ENCODE measurements at places on chromosomes 5 and 9. TPM values are rescaled to one million over a fixed set of nuclear protein-coding genes. Genes with fewer than 3 reads are reported as not detected.

The ESM1 gene
- total RNA-seq: not detected

The ZDHHC12 gene
- total RNA-seq: 32.8 TPM

The GFM2 gene
- 30.6 TPM for total RNA-seq

The TYRP1 gene
- total RNA-seq: not detected

The VAV2 gene
- 37.6 TPM for total RNA-seq

The MEF2C gene
- 1.4 TPM for total RNA-seq

The ARHGEF39 gene
- total RNA-seq: 18.6 TPM

The CCT5 gene
- total RNA-seq: 509 TPM

The CDO1 gene
- total RNA-seq: 25.4 TPM

The TPPP gene
- total RNA-seq: 0.65 TPM

DNA sequence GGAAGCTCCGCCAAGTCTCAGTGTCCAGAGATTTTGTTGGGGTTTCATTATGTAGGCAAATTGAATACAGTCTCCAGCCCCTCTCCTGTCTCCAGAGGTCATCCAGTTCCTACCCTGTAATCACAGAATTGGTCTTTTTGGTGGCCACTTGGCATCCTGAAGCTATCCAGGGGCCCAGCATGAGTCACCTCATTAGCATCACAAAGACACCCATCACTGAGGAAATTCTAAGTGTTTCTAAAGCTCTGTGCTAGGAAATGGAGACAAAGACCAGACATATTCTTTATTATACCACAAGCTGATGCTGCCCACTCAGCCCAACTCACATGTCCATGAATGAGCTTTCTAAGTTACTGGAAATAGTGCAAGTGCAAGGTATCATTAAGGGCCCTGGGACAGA, 229.9 kb downstream of the DOCK8 start:
- DNase-seq: no peak

DNA sequence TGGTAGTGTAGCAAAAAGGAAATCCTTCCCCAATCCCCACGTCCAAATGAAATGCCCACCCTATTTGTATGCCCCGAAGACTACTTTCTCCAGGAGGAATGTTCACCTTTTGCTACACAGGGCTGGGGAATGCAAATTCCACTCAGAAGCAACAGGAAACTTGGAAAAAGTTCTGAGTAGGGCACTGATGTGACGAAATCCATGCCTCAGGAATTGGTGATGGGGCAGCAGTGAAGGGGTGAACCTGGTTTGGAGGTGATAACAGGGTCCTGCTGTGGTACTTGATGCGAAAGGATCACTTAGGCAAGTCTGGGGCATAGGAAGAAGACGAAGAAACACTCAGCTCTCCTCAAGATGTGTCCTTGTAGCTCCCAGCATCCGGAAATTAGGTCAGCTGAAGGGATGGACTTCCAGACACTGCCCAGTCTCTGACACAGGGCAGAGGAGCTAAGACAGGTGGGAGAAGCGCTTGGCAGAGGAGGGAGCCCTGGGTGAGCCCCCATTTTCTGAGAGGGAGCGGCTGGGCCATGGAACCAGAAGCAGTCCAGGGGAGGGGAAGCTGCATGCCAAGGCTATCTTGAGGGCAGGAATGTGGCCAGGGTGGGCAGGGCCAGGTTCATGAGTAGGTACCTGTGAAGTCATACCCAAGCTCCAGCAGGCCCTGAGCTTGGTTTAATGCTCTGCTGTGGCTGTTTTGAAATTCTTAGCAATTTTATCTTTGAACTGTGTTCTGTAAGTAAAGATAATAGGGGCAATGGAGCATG, 22.2 kb upstream of the MVB12B start:
- no peak for DNase-seq

DNA sequence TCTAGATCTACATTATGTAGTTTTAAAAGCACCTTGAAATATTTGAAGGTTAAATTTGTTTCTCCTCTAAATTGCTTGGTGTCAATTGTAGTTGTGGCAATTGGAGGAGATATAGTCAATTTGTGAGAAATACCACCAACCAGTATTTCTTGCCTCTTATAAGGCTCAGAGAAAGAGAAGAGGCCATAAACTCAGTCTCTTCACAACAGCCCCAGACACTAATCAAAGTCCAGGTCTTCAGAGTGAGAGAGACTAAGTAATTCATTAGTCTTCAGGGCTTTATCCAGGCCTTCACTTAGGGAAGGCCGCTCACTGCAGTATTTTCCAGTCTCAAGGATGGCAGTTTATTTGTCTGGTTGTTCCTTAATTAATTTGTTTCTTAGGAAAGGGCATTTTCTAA, 168.0 kb upstream of the RGMB start:
- no peak for DNase-seq

DNA sequence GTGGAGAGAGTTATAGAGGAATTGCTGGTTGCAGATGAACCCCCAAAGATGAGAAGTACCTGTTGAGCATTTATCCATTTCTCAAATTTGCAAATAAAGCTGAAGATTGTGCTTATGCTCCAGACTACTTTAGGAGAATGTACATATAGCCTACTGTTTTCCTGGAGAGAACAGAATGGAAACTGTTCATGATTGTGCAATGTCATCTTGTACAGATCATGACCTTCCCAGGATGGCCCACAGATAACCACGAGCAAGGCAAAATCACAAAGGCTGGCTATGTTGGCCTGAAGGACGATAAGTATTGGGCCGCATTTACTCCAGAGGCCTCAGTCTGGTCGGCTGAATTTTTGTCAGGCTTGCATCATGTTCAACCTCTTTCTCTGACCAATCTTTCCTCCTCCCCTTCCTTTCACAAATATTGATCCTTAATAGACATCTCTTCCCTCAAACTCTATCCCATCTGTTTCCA, 28.5 kb upstream of the RICTOR start:
- DNase-seq: no peak

GRCh38 chr5:157903117-157903450, 44.1 kb upstream of the CLINT1 start:
- DNase-seq: no peak

DNA sequence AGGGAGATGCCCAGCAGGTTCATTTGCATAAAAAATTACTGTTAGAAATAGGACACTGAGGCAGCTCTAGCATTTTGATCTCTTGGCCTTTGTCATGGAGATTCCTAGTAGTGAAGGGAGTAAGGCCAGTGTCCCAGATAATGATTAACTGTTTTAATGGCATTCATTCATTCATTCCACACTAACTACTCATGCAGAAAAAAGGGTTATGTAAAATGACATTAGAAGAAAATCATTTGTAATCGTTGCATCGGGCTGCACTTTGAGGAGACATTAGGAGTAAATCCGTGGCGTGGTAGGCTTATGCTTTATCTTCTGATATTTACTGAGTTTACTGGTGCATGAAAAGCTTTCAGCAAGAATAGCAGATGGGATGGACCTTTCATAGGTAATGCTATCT, 82.6 kb upstream of the GRHPR start:
- no peak for DNase-seq

DNA sequence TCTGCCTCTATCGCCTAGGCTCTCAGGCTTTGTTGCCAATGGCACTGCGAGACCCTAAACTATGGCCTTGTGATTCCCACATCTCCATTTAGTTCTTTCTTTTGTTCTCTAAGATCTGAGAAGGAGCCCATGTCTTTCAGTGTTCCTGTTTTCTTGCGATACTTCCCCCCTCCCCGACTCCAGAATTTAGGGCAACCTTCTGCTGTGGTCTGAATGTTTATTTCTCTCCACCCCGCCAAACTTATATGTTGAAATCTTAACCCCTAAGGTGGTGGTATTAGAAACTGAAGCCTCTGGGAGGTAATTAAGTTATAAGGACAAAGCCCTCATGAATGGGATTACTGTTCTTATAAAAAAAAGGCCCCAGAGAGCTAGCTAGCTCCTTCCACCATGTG, 6.4 kb downstream of the TMC1 start:
- DNase-seq: no peak

DNA sequence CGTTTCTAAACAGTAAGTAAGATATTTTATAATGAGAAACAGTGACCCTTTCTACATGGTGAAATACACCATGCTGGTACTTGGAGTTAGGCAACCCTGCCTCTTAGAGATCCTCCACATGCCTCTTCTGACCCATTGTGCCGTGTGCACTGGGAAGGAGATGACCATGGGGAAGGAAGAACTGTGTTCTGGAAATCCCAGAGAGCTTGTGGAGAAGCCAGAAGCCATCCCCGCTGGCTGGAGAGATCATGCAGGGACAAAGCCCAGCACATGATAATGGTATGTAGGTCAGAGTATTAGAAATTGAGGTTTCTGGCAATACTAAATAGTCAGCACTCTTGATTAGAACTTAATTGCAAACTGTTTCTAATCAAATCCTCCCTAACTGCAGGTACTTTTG, 307.3 kb downstream of the FBXL7 start:
- DNase-seq: no peak

GRCh38 chr9:99824378-99825171, 2.9 kb downstream of the NR4A3 start:
- DNase-seq: no peak

GRCh38 chr9:137878146-137878941, 762 bp downstream of the CACNA1B start:
- DNase-seq: peak; percentile 95

- no peak for DNase-seq
These were observed 46.6 kb upstream of the C5orf58 start for GRCh38 chr5:170186156-170186555.

DNA sequence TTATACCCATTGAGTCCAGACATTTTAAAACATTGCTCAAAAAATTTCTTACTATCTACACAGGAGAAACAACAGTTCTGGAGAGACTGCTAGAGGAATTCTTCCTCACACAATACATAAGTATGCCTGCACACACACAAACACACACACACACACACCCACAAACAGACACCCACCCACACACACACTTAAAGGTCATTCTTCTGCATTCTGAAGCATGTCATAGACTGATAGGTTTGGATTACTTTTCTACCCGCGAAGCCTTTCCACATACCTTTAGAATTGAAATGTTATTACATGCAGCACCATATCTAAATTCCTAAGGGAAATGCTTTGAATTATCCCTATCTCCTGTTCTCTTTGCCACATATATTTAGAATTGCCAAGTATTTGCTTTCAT, 80.2 kb downstream of the FAM174A start:
- no peak for DNase-seq

DNA sequence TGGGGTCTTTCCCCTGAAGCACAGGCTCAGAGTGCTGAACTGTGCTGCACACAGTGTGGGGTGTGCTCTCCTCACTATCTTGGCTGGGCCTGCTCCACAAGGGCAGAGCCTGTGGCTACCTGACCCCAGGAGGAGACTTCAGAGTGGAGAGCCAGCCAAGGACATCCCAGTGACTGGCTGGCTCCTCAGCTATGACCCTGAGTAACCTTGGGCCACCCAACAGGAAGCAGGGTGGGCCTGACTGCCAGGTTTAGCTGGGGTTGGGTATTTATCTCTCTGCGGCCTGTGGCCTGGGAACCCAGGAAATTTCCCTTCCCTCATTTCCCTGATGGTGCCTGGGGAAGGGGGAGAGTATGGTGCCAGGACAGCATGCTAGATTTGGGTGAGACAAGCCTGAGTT, 2.1 kb upstream of the EEIG1 start:
- no peak for DNase-seq

DNA sequence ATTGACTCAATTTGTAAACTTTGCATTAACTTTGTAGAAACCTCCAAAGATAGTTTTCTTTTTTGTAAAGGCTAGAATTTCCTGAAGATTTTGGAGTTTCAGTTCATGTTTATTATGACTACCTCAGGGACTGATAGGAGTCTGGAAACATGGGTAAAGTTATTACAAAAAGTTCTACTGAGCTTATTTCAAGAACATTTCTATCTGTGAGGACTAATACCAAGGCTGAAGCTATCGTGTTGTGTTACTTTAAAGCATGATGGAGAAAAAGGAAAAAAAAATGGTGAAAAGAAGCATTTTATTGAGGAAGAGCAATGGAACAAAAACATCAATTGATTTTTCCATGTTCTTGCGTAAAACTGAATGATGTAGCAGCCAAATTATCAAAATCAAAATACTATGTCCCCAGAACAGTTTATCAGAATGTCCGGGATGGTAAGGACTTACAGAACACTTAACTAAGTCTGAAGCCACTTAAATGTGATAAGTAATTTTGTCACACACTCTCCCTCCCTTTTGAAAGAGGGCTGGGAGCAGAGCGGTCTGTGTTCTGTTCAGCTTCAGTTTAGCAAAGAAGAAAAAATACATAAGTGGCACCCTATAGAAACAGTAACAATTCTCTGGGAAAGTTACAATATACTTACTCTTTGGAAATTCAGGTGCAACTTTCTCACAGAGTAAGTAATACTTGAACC, 25.1 kb upstream of the VCAN start:
- DNase-seq: no peak

DNA sequence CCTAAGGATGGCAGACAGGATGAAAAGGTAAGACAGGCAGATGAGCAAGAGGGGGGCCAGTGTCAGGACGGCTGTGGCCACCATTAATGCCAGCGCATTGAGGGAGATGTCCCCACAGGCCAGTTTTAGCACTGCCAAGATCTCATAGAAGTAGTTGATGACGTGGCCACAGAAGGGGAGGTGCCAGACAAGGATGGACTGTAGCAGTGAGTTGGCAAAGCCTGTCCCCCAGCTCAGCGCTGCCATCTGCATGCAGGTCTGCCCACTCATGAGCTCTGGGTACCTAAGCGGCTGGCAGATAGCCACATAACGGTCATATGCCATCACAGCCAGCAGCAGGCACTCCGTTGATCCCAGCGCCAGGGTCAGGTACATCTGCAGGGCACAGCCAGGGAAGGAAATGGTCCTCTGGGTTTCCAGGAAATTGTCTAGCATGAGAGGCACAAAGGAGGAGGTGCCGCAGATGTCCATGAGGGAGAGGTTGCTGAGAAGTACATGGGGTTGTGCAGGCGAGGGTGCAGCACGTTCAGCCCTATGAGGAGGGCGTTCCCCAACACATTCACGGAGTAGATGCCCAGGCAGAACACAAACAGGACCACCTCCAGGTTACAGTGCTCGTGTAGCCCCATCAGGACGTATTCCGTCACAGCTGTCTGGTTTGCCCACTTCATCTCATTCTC, 10.8 kb downstream of the OR13J1 start:
- peak; percentile 43 for DNase-seq

DNA sequence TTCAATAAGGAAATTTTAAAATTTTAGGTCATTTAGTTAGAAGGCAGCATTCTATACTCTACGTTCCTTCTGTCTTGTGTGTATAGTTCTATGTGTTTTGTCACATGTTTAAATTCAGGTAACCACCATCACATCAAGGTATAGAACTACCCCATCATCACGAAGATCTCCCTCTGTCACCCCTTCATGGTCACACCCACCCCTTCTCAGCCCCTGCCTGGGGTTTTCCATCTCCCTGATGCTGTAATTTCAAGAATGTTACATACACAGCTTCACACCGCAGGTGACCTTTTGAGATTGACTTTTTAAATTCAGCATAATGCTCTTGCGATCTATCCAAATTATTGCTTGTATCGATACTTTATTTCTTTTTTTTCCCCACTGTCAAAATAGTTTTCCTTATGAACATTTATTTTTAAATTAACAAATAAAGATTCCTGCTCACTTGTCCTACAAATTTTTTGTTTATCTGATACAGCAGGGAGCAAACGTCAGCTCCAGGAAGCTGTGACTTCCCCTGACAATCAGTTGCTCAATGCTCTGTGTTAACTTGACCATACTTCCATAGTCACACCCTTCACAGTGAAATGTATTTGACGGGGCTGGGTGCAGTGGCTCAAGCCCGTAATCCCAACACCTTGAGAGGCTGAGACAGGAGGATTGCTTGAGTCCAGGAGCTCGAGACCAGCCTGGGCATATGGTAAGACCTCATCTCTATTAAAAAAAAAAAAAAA, 10.2 kb downstream of the BTNL8 start:
- no peak for DNase-seq

- DNase-seq: no peak
These were observed 45.7 kb downstream of the BHMT start for GRCh38 chr5:79157305-79157704.

- DNase-seq: no peak
These were observed 445.0 kb upstream of the TRPC7 start for GRCh38 chr5:136810261-136810801.

- no peak for DNase-seq
These were observed 36.1 kb upstream of the NXNL2 start for GRCh38 chr9:88498880-88499279.

Measured in H1 (cell line).